ENCODE measurements at places on chromosomes 1 and 21.

DNA sequence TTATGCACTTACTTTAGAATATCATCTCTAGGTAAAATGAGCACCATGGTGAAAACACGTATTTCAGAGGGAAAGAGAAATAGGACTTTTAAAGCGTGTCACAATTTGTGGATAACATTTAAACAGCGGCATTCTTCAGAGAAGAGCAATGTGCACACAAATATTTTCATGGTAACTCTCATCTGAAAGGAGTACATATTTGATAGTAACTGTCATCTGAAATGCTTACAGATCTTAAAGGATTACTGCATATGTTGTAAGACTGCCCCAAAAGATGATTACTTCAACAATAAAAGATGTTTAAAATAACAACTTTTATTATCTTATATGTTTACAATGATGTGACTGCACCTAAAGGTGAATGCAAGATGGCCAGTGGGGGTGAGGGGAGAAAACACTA is 408.8 kb downstream of the PLA2G4A start:
- DNase-seq = peak; percentile 40

GRCh38 chr1:63874278-63874880 is 100.6 kb downstream of the ROR1 start:
- peak; percentile 12 for DNase-seq

GRCh38 chr1:108829498-108829916 is 27.4 kb downstream of the AKNAD1 start:
- peak; percentile 76 for DNase-seq

DNA sequence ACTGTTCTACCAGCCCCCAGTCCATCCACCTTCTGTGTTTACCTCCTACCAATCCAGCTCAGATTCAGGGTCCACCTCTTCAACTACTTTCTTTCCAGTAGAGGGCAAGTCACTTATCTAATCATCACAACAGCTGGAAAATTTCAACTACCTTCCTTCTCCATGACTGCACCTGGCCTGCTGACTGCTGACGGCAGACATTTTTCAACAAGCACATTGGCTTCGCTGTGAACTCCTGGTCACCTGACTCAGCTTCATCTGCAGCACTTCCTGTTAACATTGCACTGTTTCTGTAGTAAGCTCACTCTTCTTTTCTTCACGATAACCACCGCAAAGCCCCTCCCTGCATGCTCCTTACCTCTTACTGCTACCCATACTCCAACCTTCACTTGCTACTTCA is 405.7 kb downstream of the NTNG1 start:
- no peak for DNase-seq

GRCh38 chr1:12343823-12344487 is 114.1 kb downstream of the VPS13D start:
- no peak for DNase-seq

Measured in IMR-90 (cell line).